ENCODE measurements at places on chromosomes 16 and 17.

DNA sequence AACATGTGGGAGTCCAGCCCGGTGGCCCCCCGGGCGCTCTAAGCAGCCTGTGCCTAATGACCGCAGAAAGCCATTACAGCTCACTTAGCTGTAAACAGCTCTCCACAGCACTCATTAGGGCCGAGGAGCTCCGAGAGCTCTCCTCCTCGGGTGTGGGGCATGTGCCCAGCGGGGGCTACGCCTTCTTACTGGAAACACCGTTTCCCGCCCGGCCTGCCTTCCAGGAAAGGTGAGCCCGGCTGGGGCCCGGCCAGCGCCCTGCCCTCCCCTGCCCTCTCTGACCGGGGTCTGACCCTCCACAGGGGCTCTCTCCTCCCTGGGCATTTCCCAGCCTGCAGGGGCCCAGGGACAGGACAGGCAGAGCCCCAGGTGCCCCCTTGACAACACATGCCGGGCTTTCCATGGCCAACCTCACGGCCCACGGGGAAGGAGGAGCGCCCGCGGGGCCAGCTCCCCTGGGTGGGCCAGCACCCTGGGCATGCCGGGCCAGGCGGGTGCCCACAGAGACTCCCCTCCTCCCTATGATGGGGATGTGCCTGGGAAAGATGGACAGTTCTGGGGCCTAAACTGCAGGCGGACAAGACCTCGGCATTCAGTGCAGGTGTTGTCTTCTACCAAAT is 72.6 kb downstream of the SDK2 start:
- no peak for DNase-seq

GRCh38 chr17:74777901-74778515 is 1.9 kb upstream of the NAT9 start:
- no peak for DNase-seq

GRCh38 chr16:49795513-49795912 is 60.4 kb downstream of the ZNF423 start:
- no peak for DNase-seq

- DNase-seq = no peak
These were observed 1.4 kb upstream of the WNT3 start for GRCh38 chr17:46819906-46820351.

- DNase-seq = no peak
These were observed 4.5 kb downstream of the NUDT16L1 start for GRCh38 chr16:4697848-4698291.

DNA sequence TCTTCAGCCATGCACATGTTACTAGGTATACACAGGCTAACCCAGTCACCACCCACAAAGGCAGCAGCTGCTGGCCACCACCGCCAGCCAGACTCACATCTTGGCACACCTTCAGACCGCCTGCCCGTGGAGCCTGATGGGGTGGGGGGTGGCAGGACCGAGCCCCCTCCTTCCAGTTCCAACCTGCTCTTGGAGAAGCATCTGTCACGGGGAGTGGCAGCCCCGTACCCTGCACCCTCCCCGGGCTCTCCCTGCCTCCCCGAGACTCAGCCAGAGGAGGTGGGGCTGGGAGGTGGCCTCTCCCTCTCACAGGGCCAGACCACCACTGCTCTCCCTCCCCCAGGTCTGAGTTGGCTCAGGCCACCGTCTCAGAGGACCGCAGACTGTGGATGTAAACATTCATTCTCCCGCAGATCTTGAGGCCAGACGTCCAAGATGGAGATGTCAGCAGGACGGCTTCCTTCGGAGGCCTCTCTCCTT is 11.3 kb upstream of the RBFOX3 start:
- no peak for DNase-seq

GRCh38 chr17:2449486-2449885 is 48.6 kb upstream of the MNT start:
- no peak for DNase-seq

DNA sequence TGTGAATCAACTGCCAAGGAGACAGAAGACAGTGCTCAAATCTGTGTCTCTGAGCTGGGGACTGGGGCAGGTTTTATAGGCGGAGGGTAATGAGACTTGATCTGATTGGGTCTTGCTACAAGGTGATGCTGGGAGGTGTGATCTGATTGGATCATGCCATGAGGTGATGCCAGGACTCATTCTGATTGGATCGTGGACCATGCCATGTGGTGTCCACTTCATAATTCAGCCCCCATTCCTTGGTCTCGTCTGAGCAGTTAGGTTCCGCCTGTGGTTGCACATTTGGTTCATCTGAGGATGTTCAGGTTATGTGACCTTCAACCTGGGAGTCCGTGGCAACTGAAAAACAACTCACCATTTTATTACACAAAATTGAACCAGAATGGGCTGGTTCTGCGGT is 41.0 kb downstream of the OTOA start:
- no peak for DNase-seq

Data from activated CD4-positive, alpha-beta T cell treated with anti-CD3 and anti-CD28 coated beads for 48 hours (primary cell).